ENCODE measurements at places on chromosomes 7 and 10. TPM values are rescaled to one million over a fixed set of nuclear protein-coding genes. Genes with fewer than 3 reads are reported as not detected.

Gene TRIL
- total RNA-seq, result 14.3 TPM

GRCh38 chr7:13236026-13236425, 548.6 kb downstream of the ARL4A start:
- no peak for DNase-seq

GRCh38 chr7:75966190-75966961, 28.0 kb downstream of the TMEM120A start:
- no peak for DNase-seq

DNA sequence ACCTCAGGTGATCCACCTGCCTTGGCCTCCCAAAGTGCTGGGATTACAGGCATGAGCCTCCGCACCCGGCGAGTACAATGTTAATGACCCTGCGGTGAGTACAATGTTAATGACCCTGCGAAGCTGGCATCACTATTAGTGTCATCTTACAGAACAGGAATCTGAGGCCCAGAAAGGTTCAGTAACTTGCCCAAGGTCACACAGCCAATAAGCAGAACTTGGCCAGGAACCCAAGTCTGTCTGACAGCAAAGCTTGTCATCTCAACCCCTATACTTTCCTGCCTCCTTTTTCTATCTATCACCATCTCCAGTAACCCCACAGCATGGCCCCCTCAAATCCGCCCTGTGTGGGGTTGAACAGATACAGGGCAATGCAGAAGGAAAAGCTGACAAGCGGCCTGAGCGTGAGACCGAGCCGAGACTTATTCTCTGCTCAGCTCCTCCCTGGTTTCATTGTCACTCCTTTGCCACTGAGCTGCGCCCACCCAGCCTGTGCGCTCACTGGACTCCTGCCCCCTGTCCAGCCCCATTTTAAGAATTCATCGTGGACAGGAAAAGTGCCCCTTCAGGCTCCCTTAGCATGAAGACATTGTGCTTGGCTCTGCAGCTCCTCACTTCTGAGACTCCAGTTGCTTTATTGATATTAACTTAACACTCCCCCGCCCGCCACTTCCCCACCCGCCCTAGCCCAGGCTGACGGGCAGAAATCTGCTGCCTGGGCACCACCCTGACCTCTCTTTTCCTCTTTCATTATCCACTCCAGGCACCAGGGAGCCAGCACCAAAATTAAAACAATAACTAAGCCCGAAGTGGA, 58.1 kb upstream of the LBX1 start:
- peak; percentile 31 for DNase-seq

- peak; percentile 60 for DNase-seq
Measured at GRCh38 chr10:100729862-100730724, 15.3 kb upstream of the PAX2 start.

Gene FGFBP3
- 27.6 TPM for total RNA-seq

- no peak for DNase-seq
Measured at GRCh38 chr10:62079885-62080559, 178.5 kb downstream of the ARID5B start.

DNA sequence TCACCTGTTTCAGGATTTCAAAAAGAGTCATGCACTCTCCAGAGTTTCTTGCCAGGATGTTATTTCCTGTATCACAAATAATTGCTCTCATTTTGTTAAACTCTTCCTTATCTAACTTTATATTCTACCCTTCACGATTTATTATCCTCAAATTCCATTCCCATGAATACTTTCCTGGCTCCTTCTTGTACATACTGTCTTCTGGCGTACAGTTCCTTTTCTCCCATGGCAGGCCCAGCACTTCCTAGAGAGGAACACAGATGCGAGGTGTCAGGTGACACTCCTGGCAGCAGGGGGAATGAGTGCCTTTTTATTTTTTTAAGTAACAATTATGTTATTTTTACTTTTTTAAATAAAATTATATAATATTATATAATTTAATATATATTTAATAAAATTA, 411.9 kb downstream of the TFEC start:
- no peak for DNase-seq

Measured in neural progenitor cell (in vitro differentiated cells).